ENCODE measurements at places on chromosomes 1 and 21. TPM values are rescaled to one million over a fixed set of nuclear protein-coding genes. Genes with fewer than 3 reads are reported as not detected.

GRCh38 chr1:87404296-87404695 is 75.6 kb downstream of the LMO4 start:
- DNase-seq: no peak

- no peak for DNase-seq
Measured at GRCh38 chr1:23515905-23516304, 15.1 kb downstream of the E2F2 start.

- DNase-seq: no peak
Measured at GRCh38 chr1:89454845-89455521, 69.6 kb upstream of the LRRC8B start.

DNA sequence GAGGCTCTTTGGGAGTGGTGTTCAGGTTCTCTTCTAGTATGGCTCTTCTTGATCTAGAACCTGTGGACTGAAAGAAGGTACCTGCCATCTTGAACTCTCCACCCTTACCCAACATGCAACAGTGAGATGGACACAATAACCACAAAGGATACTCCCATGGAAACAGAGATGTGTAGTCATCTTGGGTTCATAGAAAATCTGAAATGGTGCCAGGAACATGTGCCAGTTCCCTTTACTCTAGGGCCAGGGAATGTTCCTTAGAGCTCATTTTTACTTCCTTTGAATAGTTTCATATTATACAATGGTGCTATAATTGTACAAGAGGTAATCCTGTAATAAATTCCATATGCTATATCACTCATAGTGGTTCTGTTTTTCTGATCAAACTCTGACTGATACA is 13.2 kb upstream of the SCYL3 start:
- no peak for DNase-seq

GRCh38 chr1:21260405-21261125 is 29.7 kb downstream of the ECE1 start:
- DNase-seq: no peak

DNA sequence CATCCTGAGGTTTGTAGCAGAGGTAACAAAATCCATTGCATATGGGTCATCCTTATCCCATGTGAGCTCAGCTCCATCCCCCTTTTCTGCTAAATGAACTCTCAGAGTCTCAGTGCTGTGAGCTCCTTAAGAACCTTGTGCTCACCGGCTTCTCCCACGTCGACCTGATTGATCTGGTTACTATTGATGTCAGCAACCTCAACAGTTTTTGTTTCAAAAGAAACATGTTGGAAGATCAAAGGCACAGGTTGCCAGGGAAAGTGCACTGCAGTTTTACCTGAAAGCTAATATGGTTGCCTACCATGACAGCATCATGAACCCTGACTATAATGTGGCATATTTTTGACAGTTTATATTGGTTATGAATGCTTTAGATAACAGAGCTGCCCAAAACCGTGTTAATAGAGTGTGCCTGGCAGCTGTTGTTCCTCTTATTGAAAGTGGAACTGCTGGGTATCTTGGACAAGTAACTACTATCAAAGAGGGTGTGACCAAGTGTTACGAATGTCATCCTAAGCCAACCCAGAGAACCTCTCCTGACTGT is 131.4 kb downstream of the HS2ST1 start:
- DNase-seq: no peak

GRCh38 chr1:248703674-248704073 is 1.1 kb upstream of the OR14I1 start:
- DNase-seq: no peak

- no peak for DNase-seq
Measured at GRCh38 chr1:77447669-77448068, 165.8 kb downstream of the AK5 start.

- DNase-seq: no peak
Measured at GRCh38 chr21:44267655-44268142, 6.0 kb upstream of the DNMT3L start.

- DNase-seq: peak; percentile 23
Measured at GRCh38 chr1:212238552-212238951, 46.7 kb upstream of the PPP2R5A start.

The AIDA gene
- 73.7 TPM for total RNA-seq

The LORICRIN gene
- not detected for total RNA-seq

The LCK gene
- 0.58 TPM for total RNA-seq

The PTAFR gene
- 23.5 TPM for total RNA-seq
